ENCODE measurements at places on chromosomes 13 and 19.

DNA sequence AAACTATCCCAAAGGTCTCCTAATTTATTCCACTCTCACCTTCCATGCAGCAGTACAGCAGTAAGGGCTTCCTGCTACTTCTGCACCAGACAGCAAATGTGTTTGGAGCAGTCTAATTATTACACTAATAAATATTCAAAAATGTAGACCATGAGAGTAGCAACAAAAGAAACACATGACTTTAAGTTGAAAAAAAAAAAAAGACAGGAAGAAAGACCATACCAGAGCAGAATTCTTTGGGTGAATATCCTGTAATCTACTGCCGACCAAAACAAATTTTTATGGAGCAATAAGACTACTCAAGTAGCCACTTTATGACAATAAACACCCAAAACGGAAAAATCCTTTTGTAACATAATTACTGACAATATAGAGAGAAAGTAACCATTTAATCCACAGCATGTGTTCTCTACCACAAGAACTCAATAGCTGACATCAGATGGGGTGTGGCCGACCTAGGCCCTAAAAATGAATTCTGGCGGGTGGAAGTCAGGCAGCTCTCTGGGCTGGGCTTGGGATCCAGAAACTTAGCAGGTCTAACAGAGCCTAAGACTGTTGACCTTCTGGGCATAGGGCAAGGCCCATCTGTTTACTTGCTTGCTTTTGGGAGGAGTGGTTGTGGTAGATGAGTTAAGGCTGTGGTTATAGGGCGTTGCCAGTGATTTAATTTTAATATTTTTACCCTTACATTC is 4.6 kb downstream of the KLF12 start:
- DNase-seq, result no peak

DNA sequence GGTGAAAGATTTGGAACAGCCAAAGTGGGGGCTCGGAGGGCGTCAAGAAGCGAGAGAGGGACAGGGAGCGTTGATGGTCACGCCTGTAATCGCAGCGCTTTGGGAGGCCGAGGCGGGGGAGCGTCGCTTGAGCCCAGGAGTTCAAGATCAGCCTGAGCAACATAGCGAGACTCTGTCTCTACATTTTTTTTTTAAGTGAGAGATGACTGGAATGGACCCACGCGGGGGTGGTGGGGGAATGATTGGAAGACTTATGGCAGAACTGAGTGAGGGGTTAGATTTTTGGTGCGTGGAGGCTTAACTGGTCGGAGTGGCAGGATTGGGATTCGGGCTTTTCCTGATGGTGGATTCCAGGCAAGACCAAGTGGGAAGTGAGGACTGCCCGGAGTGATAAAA is 725 bp downstream of the PSMD8 start:
- DNase-seq, result no peak

DNA sequence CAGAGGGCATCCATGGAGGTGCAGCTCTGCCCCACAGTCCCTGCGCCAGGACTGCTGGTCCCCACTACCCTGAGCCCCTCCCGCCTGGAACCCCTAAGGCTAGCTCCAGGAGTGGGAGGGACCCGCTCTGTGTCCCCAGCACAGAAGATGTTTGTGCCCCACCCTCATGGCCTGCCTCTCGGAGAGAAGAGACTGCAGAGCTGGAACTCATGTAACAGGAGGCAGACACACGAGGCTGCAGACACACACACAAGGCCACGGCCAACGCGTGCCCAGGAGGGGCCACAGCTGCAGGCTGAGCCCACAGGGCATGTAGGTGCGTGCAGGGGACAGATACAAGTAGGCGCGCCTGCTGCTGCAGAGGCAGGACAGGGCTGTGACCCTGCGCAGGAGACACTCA is 10.4 kb upstream of the TMEM86B start:
- no peak for DNase-seq

DNA sequence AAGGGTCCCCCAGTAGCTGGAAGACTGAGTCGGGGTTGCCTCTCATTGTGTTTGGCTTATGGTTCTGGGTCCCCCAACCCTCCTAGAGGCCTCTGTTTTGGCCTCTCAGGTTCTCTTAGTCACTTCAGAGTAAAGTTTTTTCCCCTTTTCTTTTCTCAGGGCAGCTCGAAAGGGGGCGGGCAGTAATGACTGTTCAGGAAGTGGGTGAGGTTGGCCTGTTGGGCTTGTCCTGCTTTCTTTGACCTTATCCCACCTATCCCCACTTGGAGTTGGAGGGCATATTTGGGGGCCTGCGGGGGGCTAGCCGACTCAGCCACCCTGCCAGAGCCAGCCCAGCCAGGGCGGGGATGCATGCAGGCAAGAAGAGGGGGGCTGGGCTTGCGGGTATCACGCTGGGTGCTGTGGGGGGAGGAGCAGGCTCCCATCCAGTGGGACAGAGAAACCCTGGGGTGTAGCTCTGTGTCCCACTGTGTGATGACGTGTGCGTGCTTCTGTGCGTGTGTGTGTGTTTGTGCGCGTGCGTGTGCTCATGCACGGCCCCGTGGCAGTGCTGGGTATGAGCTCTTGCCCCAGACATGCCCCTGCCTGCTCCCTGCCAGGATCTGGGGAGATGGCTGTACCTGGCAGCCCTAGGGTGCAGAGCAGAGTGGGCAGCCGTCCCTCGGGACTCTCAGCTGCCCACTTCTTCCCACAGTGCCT is 1.4 kb downstream of the CIC start:
- DNase-seq, result no peak

DNA sequence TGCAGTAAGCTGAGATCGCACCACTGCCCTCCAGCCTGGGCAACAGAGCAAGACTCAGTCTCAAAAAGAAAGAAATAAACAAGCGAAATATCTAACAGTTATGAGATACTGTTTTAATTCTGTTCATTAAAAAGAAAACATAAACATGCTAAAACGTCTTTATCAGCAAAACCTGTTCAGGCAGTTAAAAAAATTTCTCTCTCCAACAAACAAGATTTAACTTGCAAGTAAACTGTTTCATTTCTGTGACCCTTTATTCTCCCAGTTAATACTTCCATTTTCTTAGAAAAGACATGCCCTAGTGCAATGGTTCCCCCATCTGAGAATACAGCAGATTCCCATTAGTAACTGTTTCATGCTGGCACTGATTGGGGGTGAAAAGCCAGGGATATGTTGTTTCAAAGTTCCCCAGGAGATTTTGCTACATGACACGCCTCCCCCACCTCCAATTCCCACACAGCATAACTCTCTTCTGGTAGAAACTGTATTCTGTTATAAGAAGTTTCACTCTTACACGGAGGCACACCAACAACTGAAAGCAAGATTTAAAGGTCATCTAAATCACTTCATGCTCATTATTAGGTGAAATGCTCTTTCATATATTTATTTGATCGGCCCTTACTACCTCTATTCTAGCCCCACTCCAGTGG is 24.4 kb downstream of the ELF1 start:
- no peak for DNase-seq

GRCh38 chr19:42189133-42189532 is 28.3 kb downstream of the DEDD2 start:
- DNase-seq, result no peak

DNA sequence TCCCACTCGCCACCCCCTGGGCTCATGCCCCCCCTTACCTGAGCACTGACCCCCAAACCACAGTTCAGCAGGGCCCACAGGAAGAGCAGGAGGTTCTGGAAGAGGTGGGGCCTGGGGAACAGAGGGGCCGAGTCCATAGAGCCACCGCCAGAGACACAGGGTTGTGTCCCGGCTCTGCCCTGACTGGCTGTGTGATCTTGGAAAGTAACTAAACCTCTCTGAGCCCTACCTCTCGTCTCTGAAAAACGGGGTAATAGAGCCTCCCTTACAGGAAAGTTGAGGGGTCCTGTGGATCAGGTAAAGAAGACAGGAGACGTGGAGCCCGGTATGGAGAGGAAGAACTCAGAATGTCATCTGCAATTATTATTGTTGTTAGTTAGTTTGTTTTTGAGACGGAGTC is 2.0 kb downstream of the ADAMTSL5 start:
- DNase-seq, result no peak

DNA sequence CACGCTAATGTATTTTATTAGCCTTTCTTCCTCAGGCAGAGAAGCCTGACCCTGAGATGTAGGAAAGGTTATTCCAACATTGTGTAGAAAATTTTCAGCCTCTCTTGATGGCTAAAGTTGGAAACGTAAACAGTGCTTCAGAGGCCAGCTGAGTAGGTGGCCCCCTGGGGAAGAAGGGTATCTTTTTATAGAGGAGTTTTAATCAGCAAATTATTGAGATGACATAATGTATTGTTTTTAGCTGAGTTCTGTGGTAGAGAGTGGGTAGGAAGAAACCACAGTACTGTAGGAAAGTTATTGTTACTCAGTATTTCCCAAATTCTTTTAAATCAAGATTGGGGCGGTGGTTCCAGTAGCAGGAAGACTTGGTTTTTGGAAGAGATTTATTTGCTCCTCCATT is 268.8 kb downstream of the DLEU7 start:
- DNase-seq, result peak; percentile 36

DNA sequence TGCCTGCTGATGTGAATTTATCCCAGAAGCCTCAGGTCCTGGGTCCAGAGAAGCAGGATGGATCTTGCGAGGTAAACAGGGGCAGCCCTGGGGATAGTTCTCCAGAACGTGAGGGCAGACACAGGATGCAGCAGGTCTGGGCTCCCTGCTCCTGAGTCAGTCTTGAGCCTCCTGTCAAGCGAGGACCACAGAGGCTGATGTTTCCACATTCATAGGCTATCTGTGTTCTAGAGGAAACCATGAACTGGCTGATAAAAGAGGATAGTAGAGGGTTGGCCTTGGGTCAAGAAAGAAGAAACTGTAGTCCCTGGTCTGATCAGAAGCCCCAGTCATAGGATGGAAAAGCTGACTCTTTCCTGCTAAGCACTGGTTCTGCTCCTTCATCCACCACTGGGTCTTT is 2.2 kb downstream of the ZNF175 start:
- DNase-seq, result no peak

- DNase-seq, result no peak
Measured at GRCh38 chr19:2613507-2614295, 88.8 kb downstream of the GNG7 start.

DNA sequence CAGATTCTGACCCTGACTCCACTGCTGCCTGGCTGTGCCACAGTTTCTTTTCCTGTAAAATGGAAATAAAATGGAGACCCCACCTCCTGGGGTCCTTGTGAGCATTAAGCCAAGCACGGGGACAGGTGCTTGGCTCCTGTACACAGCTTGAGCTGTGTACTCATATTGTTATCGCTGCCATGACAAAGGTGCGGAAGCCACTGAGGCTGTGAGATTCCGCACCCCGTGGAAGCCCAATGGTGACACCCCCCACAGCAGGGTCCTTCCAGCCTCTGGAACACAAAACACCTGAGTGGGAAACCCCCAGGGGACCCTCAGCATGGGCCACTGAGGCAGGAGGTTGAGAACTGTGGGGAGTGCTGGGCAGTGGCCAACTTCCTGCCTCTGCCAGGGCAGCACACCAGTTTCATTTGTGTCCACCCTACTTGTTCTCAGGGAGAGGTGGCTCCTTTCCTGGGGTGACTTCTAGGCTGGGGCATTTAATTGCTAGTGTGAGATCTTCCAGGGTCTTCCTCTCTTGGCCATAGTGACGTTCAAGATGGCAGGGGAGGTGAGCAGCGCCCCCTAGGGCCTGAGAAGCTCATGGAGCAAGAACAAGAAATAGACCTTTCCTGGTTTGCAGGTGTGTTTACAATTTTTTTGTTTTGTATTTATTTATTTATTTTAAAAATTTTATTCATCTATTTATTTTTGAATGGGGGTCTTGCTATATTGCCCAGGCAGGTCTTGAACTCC is 5.4 kb upstream of the JSRP1 start:
- no peak for DNase-seq

DNA sequence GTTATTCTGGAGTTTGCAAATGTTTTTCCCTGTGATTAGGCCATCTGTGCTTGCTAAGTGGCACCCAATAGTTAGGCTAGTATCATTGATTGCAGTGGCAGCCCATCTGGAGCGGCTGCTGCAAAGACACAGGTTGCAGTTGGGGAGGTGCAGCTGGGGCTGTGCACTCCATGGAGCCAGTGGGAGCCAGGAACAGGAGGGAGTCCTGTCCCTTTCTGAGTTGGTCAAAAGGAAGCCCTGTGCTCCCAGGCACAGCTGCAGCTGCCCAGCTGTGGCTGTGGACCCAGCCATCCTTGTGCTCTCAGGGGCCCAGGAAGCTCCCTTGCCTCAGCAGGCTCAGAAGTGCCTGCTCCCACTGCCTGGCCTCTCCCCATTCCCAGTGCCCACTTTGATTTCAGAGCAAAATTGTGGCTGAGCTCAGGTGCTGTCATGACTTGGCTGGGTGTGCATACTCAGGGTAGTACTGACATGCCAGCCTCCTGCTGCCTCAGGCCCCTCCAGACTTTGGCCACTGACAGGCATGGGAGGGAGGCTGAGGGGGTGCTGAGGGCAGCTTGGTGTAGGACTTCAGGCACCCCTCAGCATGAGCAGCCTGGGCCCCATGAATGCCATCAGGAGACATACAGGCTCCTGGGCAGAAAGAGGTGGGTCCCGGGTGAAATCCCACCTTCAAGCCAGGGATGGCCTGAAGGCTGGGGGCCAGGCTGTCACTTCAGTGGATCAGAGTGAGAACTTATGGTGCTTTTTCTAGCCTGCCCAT is 270.6 kb downstream of the PCDH20 start:
- DNase-seq, result no peak

- DNase-seq, result no peak
Measured at GRCh38 chr19:39155114-39155700, 29.6 kb downstream of the PAK4 start.

DNA sequence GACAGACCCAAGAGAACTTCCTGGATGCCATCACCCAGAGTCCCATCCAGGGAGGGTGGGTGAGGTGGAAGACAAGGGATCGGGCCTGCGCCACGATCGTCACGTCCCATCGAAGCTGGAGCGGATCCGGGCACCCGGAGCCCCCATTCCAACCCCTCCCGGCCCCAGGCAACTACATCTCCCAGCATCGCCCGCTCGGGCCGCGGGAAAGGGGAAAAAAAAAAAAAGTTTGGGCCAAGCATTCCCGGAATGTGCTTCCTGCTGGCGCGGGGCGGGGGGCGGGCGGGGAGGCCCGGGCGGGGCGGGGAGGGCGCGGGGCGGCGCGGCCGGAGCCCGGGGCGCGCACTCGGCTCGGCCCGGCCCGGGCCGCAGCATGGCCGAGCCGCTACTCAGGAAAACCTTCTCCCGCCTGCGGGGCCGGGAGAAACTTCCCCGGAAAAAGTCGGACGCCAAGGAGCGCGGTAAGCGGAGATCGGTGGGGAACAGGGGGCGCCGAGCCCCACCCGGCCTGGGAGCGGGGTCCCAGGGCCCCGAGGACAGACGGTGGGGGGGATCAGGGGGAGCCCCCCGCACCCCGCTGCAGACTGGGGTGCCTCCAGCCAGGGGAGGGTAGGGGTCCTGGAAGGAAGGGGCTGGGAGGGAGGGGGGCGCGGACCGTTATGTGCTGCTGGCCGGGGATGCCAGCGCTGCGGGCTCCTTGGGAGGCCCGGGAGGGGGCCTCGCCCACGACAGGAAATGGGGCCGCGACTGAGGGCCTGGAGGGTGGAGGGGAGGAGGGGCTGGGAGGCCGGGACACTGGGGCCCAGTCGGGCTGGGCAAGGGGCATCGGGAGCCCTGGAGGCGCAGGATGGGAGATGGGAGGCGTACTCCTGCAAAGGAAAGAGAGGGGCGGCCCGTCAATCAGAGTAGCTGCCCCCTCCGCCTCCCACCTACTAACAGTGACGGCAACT is at the start of gene SYDE1:
SYDE1 (plus strand) TSS at position 341 of the 950 bp plus-strand sequence; CDS start at position 374, 33 bp downstream.
- no peak for DNase-seq

GRCh38 chr13:38636761-38637160 is 50.1 kb upstream of the FREM2 start:
- DNase-seq, result no peak

- DNase-seq, result no peak
Measured at GRCh38 chr13:90768116-90768515, 579.4 kb upstream of the MIR17HG start.

All from AG04449 (cell line).